ENCODE measurements at places on chromosomes 2 and 18.

DNA sequence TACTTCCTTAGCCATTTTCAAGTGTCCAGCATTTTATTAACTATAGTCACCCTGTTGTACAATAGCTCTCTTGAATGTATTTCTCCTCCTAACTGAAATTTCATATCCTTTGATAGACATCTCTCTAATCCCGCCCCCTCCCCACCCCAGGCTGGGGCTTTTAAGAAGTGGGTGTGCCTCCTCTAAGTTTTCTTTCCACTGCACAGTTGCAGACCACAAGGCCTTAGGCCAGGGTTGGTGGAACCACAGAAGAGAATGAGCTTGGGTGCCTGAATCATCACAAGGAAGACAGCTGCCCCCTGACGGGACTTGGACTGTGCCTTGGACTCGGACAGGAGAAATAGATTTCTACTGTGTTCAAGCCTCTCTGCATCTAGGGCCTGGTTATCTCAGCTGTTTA, 193.4 kb downstream of the HAUS1 start:
- no peak for DNase-seq

DNA sequence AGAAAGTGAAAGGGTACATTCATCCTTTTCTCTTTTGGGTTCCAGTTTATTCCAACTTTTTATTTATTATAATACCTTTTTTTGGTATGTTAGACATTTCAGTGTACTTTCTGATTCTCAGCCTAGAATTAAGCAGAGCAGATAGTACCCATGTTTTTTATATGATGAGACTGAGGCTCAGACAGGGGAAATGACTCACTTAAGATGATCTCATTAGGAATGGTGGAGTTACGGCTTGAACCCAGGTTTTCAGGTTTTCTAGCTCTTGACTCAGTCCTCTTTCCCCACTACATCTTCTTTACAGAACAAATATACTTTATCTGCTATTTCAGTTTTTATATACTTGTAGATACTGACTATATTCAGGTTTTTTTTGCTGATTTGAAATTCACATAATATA, 51.7 kb upstream of the OTX1 start:
- DNase-seq: no peak

- DNase-seq: no peak
Measured at GRCh38 chr2:45403036-45403435, 208.0 kb downstream of the SRBD1 start.

GRCh38 chr2:240138254-240138984, 2.0 kb downstream of the OTOS start:
- no peak for DNase-seq

DNA sequence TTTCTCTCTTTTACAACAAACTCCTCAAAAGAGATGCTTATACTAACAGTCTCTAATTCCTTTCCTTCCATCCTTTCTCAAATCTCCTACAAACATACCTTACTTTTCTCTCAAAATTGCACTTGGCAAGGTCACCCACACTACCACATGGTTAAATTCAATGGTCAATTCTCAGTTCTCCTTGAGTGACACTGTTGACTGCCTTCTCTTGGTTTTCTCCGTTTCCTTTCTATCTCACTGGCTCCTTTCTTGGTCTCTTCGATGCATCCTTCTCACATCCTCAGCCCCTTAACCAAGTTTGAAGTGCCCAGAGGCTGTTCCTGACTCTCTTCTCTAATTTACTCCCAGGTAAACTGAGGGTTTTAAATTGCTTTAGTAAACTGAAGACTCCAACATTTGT, 12.5 kb downstream of the C1D start:
- no peak for DNase-seq

- no peak for DNase-seq
Measured at GRCh38 chr2:136222862-136223261, 104.9 kb upstream of the CXCR4 start.

- no peak for DNase-seq
Measured at GRCh38 chr18:33665641-33666040, 87.6 kb downstream of the ASXL3 start.

DNA sequence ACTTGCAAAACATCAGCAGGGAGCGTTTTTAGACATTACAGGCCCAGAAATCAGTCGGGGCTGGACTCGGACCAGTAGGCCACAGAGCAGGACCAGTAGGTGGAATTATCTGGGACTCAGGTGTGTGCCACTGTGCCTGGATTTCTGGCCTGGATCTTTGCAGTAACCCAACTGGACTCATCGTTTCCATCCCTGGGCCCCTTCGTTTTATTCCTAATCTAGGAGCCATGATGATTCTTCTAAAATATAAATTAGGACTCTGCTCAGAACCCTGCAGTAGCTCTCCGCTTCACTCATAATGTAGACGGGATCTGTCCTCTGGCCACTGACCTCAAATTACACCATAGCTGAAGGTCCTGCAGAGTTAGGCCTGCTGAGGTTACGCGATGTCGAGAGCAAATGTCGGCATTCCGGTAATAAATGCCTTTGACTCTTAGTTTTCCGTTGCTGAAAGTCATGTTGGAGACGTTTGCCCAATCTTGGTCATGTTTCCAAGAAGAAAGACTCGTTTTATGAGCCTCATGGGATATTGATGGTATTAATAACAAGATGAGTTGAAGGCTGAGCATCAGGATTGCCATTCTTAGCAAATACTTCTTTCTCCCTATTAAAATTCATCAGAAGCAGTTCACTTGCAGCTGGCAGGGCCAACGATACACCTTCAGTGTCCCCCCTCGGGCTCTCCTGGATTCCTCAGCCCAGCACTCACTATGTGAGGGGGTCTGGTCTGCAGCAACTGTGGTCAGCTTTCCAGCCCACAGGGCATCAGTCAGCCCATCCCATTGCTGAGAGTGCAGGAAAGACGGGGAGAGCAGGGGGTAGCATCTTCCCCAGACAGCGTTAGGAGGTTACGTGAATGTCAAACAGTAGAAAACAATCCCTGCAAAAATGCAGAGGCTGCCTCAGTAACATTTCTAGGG, 39.9 kb upstream of the KLF11 start:
- DNase-seq: no peak

- no peak for DNase-seq
Measured at GRCh38 chr18:6266212-6266611, 148.5 kb downstream of the L3MBTL4 start.

GRCh38 chr2:5685225-5685624, 7.0 kb upstream of the SOX11 start:
- DNase-seq: no peak

- no peak for DNase-seq
Measured at GRCh38 chr2:240013343-240013742, 11.8 kb downstream of the NDUFA10 start.

GRCh38 chr2:177187631-177188312, 24.8 kb upstream of the HNRNPA3 start:
- no peak for DNase-seq

- DNase-seq: no peak
Measured at GRCh38 chr2:178250429-178250828, 56.1 kb downstream of the OSBPL6 start.

DNA sequence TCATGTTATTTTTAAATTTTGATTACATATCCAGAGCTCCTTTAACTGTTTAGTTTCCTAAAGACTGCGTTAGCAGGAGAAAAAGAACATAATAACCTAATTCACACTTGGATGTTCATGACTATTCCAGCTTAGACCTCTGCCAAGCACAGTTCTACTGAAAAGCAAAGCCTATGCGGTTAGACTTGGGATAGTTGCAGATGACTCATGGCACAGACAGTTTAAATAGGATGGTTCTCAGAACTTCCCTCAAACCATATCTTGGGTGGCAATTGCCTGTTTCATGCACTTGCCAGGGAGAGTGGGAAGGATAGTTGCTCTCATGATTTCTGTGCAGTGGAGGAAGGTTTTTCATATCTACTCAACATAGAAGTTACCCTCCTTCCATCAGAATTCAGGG, 149.7 kb upstream of the KLHL29 start:
- DNase-seq: no peak

DNA sequence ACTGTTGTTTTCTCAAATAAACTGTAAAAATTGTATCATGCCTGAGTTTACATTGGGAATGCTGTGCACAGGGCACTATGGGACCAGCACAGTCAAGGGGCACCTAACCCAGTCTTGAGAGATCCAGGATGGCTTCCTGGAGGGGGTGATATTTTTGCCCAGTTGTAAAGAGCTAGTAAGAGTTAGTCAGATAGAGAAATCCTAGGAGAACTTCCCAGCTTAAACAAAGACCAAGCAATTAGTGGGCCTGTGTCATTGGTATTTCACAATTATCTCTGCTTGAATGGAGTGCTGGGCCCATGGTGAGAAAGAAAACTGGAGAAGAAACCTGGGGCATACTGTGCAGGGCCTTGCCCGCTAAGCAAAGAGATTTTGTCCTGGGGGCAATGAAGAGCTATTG, 12.2 kb downstream of the XDH start:
- no peak for DNase-seq

DNA sequence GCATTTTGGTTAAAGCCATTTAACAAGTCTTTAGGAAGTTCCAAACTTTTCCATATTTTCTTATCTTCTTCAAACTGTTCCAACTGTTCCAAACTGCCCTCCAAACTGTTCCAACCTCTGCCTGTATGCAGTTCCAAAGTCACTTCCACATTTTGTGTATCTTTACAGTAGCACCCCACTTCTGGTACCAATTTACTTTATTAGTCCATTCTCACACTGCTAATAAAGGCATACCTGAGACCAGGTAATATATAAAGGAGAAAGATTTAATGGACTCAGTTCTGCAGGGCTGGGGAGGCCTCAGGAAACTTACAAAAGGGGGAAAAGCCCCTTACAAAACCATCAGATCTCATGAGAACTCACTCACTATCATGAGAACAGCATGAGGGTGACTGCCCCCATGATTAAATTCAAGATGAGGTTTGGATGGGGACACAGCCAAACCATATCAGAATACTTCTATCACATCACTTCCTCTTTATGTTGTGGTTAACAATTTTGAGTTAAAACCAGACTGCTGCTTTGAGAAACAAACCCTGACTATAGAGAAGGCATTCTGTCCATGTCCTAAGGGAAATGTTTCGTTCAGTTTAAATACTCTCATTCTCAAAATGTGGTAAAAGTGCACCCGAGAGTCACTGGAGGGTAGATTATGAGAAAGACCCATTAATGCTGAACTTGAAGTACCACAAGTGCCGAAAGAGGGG, 11.0 kb downstream of the IL18R1 start:
- peak; percentile 20 for DNase-seq

GRCh38 chr2:158240975-158241374, 139.3 kb downstream of the UPP2 start:
- DNase-seq: no peak

- no peak for DNase-seq
Measured at GRCh38 chr2:236712304-236712703, 142.7 kb downstream of the ACKR3 start.

GRCh38 chr2:10132596-10132995, 10.1 kb downstream of the RRM2 start:
- peak; percentile 8 for DNase-seq

DNA sequence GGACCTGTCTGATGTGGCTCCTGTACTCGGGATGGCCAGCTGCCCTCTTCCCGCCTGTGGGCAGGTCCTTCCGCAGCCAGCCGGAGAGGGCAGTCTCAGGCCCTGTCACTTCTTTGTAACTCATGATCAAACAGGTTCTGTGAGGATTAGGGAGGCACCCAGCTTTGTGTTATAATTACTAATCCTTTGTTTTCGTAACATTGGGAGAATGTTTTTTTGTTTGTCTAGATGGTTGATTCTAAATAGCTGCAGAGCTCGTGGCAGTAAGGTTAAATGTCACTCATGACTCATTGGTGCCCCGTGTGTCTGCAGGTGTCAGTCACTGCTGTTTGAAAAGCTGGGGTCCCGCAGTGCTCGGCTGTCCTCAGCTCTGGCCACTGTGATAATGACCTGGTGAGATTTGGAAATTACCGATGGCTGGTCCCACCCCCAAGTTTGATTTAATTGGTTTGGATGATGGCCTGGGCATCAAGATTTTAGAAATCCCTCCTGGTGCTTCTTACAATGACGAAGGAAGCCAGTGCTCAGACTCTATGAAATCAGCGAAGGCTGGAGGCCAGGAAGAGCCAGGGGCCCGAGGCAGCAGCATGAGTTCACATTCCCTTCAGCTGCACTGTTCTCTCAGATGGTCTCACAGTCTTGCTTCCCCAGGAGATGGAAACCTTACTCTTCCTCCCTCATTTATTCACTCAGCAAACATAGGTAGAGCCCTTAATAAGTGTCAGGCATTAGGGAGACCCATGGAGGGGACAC, 172.8 kb downstream of the VAPA start:
- DNase-seq: no peak

- no peak for DNase-seq
Measured at GRCh38 chr18:9765501-9765900, 57.4 kb downstream of the RAB31 start.

DNA sequence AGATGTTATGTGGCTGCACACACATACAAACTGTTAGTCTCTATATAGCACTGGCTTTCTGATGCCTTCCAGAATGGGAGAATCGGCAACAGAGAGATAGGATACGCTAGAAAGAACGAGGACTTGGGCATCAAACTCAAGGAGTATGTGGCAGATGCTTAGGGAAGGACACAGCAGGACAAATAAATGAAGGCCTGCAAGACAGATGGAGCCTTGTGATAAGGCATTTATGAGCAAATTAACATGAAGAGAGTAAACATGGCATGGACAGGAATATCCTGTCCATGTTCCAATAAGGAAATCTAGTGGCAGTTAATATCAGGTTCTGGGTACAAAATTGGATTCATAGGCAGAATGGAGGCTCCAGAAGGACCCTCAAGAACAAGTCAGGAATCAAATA, 136.9 kb downstream of the SLC4A10 start:
- no peak for DNase-seq

GRCh38 chr18:7775843-7776242, 208.7 kb downstream of the PTPRM start:
- DNase-seq: no peak

GRCh38 chr18:76837071-76837470, 14.7 kb downstream of the ZNF236 start:
- DNase-seq: no peak

DNA sequence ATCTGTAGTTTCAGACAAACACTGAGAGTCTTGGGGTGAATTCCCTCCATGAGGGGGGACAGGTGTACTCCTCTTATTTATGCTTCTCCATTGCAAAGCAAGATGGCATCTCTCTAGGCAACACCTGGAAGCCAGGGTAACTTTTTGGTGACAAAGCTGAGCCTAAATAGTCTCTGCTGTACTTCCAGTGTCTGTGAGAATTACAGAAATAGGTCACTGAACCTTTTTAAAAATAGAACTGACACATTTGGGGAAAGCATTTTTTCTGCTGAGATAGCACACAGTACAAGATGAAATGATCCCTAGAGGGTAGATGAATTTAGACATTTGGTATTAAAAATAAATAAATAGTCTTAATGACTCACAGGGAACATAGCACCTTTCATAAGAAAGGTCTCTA, 71.7 kb upstream of the SP3 start:
- no peak for DNase-seq

DNA sequence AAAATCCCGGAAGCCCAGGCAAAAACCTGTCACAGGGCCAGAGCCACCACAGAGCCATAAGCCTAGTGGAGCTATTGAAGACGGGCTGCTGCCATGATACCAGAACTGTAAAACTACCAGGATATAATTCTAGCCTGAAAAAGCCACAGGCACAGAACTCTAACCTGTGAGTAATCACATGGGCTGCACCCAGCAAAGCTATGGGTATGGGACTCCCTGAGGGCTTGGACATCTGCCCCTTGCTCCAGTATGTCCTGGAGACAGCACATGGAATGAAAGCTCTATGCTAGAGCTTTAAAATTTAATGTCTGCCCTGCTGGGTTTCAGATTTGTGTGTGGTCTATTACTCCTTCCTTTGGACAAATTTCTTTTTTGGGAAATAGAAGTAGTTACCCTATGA, 2183.6 kb upstream of the CELF4 start:
- no peak for DNase-seq

GRCh38 chr2:233980955-233981561, 63.9 kb downstream of the TRPM8 start:
- DNase-seq: no peak

GRCh38 chr18:21366896-21367295, 124.9 kb downstream of the GREB1L start:
- DNase-seq: no peak

Data from GM10248 (cell line).